ENCODE measurements at places on chromosomes 1 and 21.

- H3K4me1 ChIP-seq, result no peaks in the 10 kb centered on the region
- H3K4me3 ChIP-seq, result no peak overlapping the region
- DNase-seq, result no peak
- no peak overlapping the region for H3K27ac ChIP-seq
Observed at GRCh38 chr1:81967951-81968350, 167.2 kb downstream of the ADGRL2 start.

- DNase-seq, result peak; percentile 80
- no peak overlapping the region for H3K4me3 ChIP-seq
- no peak overlapping the region for H3K27ac ChIP-seq
- no peaks in the 10 kb centered on the region for H3K4me1 ChIP-seq
- H3K36me3 ChIP-seq, result no peaks in the 10 kb centered on the region
- H3K27me3 ChIP-seq, result no peaks in the 10 kb centered on the region
Observed at GRCh38 chr21:42343556-42343955, 7.2 kb downstream of the TFF2 start.

- peaks cover 6% of the 10 kb centered on the region for H3K36me3 ChIP-seq
- no peak for DNase-seq
- no peak overlapping the region for H3K27ac ChIP-seq
- peaks cover 34% of the 10 kb centered on the region for H3K4me1 ChIP-seq
Observed at GRCh38 chr1:201646411-201647022, 107.6 kb downstream of the NAV1 start.

DNA sequence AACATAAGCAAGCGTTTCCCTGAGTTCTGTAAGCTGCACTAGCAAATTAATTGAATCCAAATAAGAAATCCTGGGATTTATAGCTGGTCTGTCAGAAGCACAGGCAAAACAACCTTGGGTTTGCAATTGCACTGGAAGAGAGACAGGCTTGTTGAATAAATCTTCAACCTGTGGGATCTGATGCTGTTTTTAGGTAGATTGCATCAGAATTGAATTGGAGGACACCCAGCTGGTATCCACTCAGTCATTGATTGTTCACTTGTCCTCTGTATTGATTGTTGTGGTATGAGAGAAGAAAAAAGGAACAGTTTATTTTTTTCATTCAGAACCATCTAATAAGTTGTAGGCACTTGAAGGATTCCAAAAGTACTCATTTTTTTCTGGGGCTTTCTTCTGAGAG, 497.4 kb downstream of the SIPA1L2 start:
- H3K27ac ChIP-seq, result no peak overlapping the region
- H3K4me3 ChIP-seq, result no peak overlapping the region
- peaks cover 4% of the 10 kb centered on the region for H3K4me1 ChIP-seq
- peaks cover 4% of the 10 kb centered on the region for H3K36me3 ChIP-seq
- DNase-seq, result no peak
- H3K27me3 ChIP-seq, result no peaks in the 10 kb centered on the region

DNA sequence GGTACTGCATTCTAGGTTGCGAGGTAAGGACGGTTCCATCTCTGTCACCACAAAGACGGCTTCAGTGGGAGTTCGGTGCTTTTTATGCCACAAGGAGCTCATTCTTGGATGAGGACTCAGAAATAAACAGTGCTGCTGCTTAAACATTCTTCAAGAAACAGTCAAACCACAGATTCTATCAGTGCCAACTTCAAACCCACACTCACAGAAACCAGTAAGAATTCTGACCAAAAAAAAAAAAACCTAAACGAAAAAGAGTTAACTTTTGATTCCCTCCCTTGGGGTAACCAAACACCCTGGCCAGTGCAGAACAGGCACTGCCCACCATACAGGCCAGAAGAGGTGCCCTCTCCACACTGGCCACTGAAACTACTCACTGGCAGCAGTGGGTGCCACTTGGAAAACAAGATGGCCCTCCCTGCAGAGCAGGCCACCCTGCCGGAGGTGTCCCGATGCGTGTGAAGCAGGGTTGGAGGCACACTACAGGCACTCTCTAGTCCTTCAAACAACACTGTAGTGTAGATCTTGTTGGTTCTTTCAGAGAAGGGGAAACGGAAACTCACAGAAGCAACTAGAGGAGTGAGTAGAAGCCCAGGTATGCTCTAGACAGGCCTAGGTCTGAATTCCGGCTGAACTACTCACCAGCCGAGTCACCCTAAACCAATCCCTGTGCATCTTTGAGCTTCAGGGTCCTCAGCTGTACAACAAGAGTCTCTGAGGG, 87.3 kb upstream of the TLR5 start:
- H3K36me3 ChIP-seq, result no peaks in the 10 kb centered on the region
- no peaks in the 10 kb centered on the region for H3K27me3 ChIP-seq
- peak; percentile 62 for DNase-seq
- H3K27ac ChIP-seq, result no peak overlapping the region

DNA sequence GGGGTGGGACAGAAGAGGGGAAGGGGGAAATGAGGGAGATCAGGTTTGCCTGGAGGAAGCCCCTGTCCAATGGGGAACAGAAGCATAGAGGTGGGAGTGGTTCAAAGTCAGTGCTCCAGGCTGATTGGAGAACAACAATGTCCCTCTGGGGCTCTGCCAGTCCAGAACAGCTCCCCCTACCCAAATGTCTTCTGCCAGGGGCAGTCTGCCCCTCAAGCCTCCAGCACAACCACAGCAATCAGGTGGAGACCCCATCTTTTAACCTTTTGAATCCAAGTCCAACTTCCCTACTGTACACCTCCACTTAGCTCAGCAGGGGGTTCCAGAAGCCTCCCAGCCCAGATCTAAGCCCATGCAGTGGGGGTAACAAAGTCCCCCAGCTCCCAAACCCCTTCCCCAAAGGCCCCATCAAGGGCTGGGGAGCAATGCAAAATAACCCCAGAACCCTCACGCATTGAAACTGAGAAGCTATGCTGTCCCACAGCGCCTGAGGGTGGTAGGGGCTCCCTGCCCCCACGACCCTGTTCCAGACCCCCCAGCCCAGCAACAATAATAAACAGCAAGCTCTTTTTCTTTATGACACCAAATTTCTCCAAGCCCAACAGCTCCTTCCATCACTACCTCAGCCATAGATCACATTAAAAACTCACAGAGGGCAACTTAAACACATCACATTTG, 3.3 kb downstream of the AHDC1 start:
- H3K27me3 ChIP-seq, result no peaks in the 10 kb centered on the region

Measured in osteocyte (in vitro differentiated cells).